SW480 (cell line): ENCODE measurements at places on chromosomes 12 and 14.

DNA sequence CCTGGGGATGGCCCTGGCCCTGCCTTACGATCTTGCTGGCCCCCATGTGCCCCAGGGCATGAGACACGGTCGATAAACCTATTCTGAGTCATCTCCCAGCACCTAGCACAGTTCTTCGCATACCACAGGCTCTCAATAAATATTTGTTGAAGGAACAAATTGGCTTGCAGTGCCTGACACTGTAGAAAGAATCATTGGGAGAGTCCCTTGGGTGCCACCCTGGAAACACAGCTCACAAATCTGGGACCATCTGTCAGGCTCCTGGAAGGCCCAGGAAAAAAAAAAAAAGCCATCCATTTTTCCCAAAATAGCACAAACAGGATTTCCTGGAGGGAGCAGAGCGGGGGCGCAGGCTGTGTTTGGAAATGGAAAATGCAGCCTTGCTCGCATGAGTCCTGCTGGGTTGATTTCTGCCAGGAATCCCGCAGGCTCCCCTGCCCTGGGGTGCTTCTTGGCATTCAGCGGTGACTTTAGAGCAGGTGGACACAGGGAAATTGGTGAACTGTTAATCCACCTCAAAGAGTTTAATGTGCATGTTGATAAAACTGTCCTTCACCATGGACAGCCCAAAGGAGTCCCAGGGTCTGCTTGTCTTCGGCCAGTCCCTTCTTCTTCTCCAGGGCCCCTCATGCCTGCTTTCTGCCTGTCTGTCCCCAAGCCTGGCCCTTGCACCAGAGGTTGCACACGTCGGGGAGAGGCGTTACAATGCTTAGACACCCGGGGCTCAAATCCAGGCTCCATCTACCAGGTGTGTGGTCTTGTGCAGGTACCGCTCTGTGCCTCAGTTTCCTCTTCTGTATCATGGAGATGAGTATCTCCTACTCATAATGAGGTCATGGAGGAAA is 106.1 kb upstream of the RFLNA start:
- no peak for DNase-seq

DNA sequence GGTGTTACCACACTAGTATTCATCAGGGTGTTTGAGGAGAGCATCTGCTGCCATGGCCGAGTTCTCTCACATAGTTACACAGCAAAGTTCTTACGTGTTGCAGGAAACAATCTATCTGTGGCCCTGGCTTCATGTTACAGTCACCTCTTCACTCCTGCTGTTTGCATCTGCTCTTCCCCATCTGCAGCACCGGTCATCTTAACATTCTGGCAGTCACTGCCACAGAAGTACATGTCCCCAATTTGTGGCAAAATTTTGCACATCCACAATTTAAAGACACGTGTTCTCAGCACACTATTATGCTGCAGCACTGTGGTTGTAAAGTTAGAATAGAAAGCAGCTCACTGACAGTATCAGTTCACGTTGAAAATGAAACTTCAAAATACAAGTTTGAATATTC is 23.2 kb downstream of the MAPK1IP1L start:
- no peak for DNase-seq

DNA sequence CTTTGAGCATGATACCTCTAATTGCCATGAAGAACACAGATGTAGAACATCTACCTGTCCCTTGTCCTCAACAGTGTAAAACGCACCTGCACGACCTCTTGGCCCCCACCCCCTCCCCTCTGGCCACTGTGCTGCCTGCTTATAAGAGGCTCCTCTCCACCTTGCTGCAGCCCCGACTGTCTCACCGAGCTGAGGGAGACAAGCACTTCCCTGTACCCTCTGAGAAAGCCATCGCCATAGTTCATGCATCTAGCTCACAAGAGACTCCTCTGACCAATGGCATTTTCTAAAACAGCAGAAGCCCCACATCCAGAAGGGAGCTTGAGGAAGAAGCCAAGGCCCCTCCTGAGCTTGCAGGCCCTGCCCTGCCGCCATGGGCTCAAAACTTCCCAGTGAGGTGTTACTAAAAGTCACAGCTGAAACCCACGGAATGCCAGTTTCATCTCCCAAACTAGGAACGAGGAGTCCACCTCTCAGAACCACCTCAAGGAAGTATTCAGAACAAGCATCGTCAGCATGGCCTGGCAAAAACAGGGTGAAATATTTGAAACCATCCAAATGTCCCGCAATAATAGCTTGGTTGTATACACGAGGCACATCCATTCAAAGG is 21.5 kb upstream of the ANO2 start:
- no peak for DNase-seq

- DNase-seq: no peak
Measured at GRCh38 chr14:103542605-103543088, 13.7 kb downstream of the TRMT61A start.

GRCh38 chr14:82047777-82048470 is 514.3 kb upstream of the SEL1L start:
- DNase-seq: no peak

DNA sequence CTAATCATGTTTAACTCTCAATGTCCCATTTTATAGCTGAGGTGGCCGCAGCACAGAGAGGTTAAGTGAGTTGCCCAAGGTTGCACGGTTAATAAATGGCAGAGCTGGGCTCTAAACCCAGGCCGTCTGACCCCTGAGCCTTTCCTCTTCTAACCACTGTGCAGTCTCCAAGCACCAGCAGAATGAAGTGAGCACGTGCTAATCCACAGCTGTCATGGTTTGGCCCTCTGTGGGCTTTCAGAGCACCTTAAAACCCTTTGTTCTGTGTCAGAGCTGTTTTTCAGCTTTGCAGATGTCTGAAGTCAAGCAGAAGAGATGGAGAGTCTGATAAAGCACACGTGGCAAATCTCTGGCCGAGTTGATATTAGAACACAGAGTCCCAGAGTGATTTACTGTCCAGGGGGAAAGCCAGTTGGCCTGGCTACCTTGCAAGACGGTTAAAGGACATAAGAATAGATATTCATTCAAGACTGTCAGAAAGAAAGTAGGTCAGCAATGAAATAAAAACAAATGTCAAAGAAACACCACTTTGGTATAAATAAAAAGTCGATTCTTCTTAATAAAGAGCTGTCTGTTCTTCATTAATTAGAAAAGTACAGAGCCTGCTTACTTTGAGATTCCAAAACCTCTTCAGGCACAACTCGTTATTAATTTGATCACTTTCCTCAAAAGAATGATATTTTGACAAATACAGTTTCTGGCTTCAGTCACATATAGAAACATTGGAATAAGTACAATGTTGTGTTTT is 107.3 kb downstream of the CRADD start:
- DNase-seq: peak; percentile 63

DNA sequence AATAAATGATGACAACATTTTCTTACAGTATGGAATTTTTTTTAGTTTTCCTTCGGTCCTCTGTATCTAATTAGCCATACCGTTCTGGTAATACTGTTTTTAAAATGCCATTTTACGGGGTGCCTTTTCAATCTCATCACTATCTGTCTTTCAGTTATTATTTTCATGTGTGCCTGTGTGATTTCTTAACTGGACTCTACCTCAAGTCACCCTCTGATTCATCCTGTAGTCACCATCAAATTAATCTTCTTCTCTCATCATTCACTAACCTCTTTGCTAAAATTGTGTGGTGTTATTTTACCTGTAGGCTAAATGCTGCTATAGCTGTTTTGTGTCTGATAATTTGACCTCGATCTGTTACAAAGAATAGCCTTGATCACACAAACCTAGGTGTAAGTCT is 16.0 kb upstream of the CCT2 start:
- DNase-seq: no peak

- no peak for DNase-seq
Measured at GRCh38 chr14:23604675-23605170, 26.1 kb upstream of the JPH4 start.

DNA sequence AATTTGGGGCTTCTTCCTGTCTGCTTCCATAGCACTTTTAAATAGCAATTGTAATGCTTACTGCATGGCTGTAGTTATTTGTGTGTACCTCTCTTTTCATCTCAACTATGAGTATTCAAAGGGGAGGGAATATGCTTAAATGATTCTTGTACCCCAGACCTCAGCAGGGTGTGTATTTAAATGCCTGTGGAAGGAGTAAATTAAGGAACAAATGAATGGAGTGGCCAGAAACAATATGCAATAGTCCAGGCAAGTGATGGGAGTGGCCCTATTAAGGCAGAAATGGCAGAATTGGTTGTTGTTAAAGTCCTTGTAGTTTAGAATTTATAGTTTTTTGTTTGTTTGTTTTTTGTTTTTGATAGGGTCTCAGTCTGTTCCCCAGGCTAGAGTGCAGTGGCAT is 1.5 kb downstream of the RAD51B start:
- DNase-seq: no peak

DNA sequence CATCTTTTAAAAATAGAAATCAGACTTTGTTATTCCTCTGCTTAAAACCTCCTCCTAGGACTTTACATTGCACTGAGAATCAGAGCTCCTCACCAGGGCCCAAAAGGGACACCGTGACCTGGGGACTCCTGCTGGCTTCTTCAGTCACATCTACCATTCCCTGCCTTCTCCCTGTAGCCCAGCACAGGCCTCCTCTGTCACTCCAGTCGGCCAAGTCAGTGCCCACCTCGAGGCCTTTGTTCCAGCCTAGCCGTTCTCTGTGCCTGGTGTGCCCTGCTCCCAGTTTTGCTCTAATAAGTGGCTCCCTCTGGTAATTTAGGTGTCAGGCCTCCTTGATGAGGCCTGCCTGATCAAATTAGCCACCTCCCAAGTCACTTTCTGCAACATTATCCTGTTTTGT is 27.4 kb downstream of the CRADD start:
- no peak for DNase-seq

- no peak for DNase-seq
Measured at GRCh38 chr12:66163289-66163688, 6.5 kb downstream of the TMBIM4 start.

DNA sequence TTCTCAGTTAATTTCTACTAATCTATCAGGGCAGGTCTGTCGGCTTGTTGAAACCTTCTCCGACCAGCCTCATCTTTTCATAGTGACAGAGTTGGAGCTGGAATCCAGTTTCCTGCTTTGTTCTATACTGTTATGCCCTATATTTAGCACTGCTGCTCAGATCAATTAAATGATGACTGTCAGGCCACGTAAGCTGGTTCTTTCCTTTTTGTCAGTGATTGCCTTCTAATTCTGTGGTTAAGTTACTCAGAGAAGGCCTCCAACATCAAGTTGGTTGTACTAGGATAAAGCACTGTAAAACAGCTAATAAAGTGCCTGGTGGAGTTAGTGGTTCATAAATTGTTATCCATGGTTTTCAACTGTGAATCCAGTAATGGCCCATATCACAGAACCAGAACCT is 22.6 kb downstream of the DERA start:
- DNase-seq: no peak

GRCh38 chr12:4116251-4117111 is 157.1 kb upstream of the CCND2 start:
- peak; percentile 66 for DNase-seq

DNA sequence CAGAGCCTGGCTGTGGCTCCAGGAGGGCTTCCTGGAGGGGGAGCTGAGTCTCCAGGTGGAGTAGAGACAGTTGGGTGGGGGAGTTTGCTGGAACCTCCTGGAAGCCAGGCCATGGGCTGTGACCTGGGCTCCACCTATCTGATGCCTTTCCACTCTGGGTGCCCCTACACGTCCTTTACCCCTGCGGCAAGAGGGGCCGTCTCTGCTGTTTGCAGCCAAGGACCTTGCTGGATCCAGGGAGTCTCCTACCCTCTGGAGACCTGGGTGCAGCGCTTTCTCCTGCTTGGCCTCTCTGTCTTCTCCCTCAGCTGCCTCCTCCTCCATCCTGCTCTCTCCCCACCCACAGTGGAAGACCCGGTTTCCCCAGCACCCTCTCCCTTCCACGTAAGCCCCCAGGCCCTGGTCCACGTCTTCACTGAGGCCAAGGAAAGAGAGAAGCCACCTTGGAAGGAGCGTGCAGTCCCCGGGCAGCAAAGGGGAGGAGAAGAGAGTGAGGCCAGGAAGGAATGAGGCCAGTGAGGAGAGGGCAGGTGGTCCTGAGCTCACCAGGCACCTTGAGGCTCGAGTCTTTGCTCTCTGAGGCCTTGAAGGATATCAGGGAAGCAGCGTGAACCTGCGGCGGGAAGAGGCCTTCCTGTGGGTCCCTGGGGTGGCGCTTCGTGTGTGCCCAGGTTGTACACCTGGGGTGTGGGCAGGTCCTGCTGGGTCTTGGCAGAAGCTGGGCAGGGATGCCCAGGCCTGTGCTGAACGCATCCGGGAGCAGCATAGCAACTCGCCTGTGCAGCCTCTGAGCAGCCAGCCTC is 294.3 kb upstream of the RTL1 start:
- no peak for DNase-seq

GRCh38 chr12:68031881-68032739 is 42.9 kb downstream of the IFNG-AS1 start:
- no peak for DNase-seq

DNA sequence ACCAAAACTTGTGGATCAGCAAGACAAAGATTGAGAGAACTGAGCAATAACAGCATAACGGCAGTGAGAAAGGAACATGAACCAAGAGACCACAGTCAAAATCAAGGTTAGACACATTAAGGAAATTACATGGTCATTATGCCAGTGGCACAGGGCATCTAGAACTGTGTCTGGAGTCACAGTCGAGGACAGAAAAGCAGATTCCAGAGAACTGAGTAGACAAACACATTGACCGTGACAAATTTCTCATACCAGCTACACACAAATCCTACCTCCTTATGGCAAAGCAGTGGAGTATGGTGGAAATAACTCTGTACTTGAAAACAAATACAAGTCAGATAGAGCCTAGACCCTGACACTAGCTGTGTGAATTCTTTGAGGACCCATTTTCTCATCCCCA is 367.3 kb downstream of the DUSP6 start:
- DNase-seq: no peak

- no peak for DNase-seq
Measured at GRCh38 chr12:101287357-101287756, 7.5 kb downstream of the UTP20 start.

- DNase-seq: no peak
Measured at GRCh38 chr14:29842228-29842627, 85.4 kb downstream of the PRKD1 start.
